ENCODE measurements at places on chromosomes 3 and 15.

DNA sequence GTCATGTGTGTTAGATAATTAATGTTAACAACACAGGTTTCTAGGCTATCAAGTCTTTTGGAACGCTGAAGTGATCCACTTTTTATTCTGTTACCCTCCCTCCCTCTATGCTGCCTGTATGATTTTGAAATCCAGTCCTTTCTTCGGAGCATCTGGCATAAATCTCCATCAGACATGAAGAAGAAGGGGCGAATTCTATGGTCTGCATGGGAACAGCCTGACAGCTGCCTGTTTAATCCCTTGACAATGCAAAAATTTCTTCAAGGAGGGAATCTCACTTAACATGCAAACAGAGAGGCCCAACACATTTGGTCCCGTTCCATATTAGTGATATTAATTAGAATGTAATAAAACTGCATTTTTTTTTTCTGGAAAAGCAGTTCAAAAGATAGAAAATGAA lies 145.2 kb downstream of the VGLL3 start:
- DNase-seq = no peak

DNA sequence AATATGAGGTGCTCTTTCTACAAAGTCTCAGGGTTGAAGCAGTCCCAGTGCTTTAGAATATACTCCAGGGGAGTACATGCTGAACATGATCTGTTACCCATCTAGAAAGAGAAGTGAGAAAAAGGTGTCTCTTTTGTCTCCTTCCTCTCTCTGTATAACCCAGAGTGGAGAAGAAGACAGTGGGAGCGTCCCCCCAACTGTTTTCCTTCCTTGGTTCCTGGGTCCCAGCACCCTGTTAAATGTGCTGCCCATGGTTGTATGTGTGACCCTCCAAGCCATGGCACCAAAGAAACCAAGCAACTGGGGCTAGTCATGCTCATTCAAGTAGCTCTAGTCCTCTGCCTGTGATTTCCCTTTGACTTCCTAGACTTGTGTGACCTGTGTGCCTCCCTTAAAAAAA lies 683.7 kb downstream of the TBL1XR1 start:
- DNase-seq = no peak

DNA sequence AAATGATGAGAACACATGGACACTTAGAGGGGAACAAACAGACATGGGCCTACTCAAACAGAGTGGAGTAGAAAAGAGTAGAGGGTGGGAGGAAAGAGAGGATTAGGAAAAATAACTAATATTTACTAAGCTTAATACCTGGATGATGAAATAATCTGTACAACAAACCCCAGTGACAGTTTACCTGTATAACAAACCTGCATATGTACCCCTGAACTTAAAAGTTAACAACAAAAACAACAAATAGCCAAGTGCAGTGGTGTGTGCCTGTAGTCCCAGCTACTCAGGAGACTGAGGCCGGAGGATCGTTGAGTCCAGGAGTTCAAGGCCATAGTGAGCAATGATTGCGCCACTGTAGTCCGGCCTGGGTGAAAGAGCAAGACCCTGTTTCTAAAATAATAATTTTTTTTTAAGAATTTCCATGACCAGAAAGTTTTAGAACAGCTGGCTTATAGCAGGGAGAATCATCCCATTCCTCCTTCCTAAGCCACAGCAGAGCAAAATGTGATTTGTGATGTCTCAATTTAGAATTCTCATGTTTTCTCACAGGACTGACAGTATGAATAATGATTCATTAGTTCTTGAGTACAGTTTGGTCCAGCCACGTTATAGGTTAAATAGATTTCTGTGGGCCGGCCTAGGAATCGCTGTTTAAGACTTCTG lies 150.0 kb downstream of the ZNF609 start:
- DNase-seq = no peak

GRCh38 chr3:136366289-136366688 lies 116.1 kb downstream of the PCCB start:
- DNase-seq = no peak

GRCh38 chr3:195302431-195302830 lies 31.5 kb upstream of the XXYLT1 start:
- no peak for DNase-seq

DNA sequence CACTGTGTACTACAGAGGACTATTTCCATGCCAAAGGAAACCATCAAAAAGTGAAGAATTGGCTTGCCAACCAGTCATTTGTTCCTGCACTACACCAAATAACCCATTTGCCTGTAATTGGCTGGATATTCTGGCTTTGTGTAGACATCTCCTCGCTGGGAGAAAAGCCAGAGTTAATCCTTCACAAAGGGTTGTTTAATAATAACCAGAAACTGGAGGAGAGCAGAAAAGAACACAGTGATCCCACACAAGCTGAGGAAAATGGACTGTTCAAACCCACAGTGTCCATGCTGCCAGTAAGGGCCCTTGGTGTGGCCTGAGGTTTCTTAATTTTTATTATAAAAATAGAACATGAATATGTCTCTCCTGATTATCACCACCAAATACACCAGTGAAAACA lies 294.0 kb downstream of the RORA start:
- DNase-seq = no peak

- no peak for DNase-seq
These were observed 2.3 kb upstream of the SOX14 start for GRCh38 chr3:137761563-137762503.

DNA sequence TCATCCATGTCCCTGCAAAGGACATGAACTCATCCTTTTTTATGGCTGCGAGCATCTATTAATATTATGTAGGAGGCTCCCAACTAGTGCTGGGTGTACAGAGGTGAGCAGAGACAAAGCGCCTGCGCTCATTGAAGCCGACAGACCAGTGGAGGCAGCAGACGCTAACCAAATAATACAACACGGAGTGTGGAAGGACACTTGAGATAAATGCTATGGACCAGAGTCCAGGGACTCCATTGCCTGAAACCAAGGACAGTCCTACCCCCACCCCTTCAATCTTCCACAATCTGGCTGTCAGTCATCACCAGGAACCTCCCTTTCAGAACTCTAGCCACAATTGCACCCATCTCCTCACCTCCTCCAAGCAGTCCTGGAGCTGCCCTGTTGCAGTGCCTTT lies 41.5 kb downstream of the KLHL6 start:
- no peak for DNase-seq

- DNase-seq = no peak
These were observed 108.9 kb downstream of the MECOM start for GRCh38 chr3:169554611-169555010.

GRCh38 chr3:33936171-33936920 lies 137.9 kb downstream of the PDCD6IP start:
- no peak for DNase-seq

GRCh38 chr15:84598993-84599392 lies 1.8 kb upstream of the ZSCAN2 start:
- DNase-seq = no peak

DNA sequence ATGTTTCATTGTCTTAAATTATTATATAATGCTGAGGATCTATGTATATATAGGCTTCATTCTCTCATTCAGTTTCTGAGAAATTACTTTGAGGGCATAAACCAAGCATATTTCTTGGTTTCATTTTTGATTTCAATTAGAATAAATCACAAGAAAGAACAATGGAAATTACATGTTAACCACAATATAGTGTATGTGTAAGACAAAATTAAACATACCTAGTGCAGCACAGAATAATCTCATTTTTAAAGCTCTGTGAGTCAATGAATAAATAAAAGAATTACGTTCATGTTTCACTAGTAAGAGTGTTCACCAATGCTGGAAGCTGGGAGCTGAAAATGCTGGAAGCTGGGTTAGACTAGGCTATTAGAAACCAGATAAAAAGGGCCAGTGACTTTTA lies 72.8 kb downstream of the UBE3A start:
- DNase-seq = no peak

GRCh38 chr15:38682861-38683260 lies 118.2 kb upstream of the RASGRP1 start:
- DNase-seq = no peak

DNA sequence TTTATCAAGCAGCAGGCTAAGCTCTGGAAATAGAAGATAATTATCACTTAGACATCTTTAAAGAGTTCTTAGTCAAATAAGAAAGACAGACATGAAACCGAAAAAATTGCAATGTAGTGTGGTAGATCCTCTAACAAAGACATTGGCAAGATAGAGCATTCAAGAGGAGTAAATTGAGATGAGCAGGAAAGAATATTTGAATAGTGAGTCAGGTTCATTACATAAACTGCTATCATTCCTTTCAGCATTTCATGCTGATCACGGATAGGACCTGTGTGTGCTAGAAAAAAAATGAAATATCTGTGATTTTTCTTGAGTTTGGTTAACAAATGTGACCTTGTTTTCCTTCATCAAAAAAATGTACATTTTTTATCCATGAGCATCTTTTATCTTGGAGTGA lies 460.9 kb downstream of the OTOL1 start:
- no peak for DNase-seq

DNA sequence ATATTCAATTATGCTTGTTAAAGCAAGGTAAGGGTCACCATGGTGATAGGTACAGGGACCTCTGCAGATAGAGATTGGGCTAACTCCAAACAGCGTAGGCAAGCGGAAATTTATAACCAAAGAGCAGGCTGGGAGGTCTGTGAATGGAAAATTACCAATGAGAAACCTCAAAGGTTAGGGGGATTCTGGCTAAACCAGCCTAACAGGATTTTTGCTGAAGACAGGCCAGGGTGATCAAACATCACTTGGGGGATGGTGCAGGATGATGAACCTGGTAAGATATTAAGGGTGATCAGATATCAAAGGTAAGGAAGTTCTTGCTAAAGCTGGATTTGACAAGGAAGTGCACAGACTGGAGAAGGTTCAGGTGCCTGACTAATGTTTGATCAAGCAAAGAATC lies 35.3 kb upstream of the SNRPN start:
- no peak for DNase-seq

DNA sequence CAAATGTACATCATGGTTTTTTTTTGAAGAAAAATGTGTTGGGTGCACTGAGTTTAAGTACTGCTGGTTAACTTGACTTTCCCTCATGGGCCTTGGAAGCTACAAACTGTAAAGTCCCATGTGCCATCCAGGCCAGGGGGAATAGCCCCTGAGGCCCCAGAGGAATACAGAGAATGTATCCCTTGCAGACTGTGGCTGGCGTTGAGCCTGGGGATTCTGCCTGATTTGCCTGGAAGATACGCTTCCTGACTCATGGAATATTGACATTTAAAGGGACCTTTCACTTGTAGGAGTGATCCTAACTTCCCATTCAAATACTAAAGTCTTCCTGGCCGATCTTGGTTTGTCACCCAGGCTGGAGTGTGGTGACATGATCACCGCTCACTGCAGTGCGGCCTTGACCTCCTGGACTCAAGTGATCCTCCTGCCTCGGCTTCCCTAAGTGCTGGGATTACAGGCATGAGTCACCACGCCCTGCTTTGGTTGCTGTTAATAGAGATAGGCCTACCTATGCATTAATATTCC lies 42.0 kb downstream of the ADAMTSL3 start:
- DNase-seq = no peak

DNA sequence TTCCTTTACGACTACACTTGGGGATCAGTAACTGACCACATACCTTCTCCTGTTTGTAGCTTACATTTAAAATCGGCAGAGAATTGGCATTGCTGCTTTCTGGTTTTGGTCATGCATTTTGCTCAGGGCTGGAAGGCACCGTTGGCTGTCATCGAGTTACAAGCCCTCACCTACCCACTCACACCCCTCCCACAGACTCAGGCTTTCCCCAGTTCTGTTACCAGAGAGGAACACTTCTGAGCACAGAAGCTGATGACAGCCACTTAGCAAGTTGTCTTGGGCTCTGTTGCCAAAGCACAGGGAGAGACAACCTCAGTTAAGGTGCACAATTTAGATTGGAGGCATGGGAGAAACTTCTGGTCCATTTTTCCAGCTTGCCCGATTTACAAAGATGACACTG lies 204.8 kb upstream of the TOPAZ1 start:
- no peak for DNase-seq

DNA sequence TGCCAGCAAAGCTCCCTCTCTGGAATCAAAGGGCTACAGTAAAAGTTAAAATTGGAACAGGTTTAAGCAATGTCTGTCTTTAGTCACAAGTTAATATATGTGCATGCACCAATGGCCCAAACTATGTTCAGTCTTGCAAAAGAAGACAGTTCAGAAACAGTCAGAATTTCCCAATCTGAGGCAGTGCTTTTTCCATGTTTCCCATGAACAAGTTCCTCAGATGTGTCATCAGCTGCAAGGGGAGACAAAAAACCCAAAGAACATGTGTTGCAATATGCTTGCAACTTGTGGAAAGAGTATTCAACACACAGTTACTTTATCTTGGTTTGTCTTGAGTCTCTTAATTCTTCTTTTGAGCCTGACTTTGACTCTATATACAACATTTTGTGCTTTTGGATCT lies 148.4 kb downstream of the USP13 start:
- DNase-seq = no peak

DNA sequence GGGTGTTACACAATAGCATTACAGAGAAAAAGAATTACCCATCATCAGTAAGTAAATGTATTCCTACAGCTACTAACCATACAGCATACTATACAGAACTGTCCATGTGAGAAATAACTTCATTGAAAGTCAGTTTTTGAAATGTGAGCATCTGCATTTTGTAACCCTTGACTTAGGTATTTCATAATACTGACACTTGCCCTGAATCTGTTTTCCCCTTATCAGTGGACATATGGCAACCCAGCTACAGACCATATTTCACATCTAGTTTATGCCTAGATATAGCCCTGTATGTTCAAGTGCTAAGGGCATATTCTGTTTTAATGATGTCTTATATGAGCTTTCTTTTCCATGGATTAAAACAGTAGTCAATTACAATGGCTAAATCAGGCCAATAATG lies 297.6 kb downstream of the TBC1D5 start:
- DNase-seq = no peak

DNA sequence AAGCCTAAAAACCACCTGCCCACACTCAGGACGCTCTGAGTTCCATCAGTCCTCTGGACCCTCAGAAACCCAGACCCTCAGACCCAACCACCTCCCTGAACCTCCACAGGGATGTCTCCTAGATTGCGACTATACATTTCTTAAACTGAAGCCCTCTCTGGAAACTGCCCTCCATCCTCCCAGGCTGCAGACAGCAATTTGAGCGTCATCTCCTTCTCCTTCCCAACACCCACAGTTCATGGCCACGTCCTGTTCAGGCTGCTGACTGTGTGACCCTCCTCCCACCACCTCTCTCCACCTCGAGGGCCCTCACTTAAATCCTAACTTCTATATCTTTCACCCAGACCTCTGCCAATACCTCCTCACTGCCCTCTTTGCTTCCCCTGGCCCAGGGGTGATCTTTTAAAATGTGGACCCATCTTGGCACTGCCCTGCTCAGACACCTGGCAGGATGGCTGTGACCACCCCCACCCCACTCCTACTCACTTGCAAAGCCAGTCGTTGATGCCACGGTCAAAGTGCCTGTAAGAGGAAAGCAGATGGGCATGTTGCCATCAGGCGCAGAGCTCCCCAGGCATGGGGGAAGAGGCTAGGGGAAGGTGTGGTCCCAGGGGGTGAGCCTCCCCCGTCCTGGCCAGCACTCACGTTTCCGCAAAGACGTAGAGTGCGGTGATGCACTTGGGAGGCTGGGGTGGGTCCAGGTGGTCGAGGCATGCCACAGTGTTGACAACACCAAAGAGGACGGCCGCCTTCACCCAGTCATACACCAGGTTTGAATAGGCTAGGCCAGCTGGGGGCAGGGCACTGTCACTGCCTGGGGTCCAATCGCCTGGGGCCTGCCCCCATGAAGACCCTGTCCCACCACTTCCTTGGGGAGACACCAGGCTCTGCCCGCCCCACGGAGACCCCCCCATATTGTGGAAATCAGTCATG lies 6.0 kb downstream of the HHATL start:
- DNase-seq = no peak

- DNase-seq = no peak
These were observed 86.2 kb downstream of the EPHB1 start for GRCh38 chr3:134881305-134881704.

- no peak for DNase-seq
These were observed 42.5 kb downstream of the EEFSEC start for GRCh38 chr3:128195802-128196201.
